Stimulated activated CD8-positive, alpha-beta memory T cell treated with anti-CD3 and anti-CD28 coated beads, Interleukin-7, amount 100 ng/mL, for 1 hour (primary cell): ENCODE measurements at places on chromosomes 4 and X.

- DNase-seq: no peak
Observed at GRCh38 chr4:15378062-15378461, 49.8 kb upstream of the C1QTNF7 start.

GRCh38 chr4:128471576-128471975 lies 184.0 kb upstream of the PGRMC2 start:
- DNase-seq: no peak

DNA sequence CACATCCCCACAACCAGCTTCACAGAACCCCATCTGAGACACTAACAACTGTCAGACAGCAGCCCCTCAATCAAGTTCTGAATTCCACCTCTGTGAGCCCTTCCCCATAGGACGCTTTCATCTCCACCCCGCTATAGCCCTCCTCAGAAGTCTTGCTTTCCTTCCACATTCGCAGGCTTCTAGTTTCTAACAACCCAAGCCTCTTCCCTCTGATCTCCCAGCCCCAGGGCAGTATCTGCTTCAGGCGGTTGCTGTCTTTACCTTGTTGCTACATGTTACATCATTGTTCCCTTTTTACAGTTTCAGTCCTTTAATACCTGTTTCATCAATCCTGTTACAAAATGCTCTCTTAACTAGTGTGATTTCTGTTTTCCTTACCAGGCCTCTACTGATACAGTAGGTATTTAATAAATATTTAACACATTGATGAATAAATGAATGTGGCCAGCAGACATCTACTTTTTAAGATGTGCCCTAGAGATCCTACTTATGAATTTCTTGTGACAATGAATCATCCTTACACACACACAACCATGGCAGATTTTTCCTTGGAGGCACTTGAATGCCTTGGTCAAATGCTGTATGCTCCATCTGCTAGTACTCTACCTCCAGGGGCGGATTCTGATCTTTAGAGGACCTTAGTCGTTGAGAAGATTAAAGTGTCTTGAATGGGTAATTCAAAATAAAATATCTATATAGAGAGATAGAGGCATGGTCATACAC lies 164.7 kb upstream of the SLIT2 start:
- no peak for DNase-seq

GRCh38 chr4:94341481-94342370 lies 910 bp downstream of the HPGDS start:
- no peak for DNase-seq

GRCh38 chrX:104335756-104336155 lies 81.0 kb upstream of the ESX1 start:
- DNase-seq: no peak

DNA sequence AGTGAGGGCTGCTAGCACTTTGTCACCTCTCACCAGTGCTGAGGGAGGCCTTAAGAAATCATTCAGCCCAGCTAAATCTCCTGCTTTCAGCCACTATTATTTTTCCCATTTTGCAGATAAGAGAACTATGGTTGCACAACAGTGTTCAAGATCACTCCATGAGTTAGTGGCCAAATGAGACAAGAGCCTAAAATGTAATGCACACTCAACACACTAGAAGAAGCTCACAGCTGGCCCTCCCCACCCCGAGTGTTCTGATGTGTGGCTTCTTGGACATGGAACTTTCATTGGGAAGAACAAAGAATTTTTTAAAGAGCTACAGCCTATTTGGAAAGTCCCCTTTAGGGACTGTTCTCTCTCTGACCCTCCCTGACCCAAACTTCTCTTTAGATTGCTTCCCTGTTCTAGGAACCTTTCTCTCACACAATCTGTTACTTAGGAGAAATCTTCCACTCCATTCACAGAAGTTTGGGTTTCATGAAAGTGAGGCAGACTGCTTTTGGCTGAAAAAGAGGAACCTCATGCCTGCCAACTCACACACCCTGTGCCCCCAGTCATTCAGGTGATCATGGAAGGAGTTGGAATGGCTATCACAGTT lies 44.0 kb upstream of the CT47C1 start:
- DNase-seq: no peak

GRCh38 chr4:11624370-11624769 lies 195.7 kb upstream of the HS3ST1 start:
- no peak for DNase-seq

GRCh38 chr4:25113915-25114904 lies 46.0 kb downstream of the SEPSECS start:
- no peak for DNase-seq

DNA sequence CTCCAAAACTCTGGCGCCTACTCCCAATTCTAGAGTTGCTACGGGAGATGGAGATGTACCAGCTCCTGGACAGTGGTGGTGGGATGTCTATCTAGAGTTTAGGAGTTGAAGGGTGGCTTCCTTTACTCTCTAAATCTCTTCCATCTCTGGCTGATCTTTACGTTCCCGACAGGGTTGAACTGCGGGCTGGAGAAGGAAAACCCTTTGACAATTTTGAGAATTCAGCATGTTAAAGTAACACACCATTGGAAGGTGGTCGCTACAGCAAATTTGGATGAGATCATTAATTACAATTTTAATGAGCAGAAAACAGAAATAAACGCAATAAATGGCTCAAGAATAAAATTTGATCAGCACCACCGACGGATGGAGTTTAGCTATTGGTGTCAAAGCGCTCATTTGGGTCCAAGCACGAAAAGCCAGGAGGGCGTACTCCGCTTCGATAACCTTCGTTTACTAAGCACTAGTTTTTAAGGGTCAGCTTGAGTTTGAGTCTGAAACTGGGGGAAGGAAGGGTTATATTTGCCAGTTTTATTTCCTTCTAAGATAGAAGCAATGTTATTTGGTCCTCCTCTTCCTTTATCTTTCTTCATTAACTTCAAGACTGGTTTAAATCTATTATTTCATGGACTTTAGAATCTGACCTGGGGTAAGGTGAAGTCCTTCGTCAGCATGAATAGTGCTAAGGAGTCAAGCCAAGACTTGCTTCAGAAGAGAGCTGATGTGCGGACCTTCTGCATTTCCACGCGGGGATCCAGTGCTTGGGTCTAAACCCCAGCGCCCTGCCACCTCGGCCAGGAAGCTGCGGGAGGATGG lies 1.5 kb upstream of the NKX6-1 start:
- DNase-seq: no peak

GRCh38 chrX:148448686-148449085 lies 51.7 kb upstream of the AFF2 start:
- no peak for DNase-seq

DNA sequence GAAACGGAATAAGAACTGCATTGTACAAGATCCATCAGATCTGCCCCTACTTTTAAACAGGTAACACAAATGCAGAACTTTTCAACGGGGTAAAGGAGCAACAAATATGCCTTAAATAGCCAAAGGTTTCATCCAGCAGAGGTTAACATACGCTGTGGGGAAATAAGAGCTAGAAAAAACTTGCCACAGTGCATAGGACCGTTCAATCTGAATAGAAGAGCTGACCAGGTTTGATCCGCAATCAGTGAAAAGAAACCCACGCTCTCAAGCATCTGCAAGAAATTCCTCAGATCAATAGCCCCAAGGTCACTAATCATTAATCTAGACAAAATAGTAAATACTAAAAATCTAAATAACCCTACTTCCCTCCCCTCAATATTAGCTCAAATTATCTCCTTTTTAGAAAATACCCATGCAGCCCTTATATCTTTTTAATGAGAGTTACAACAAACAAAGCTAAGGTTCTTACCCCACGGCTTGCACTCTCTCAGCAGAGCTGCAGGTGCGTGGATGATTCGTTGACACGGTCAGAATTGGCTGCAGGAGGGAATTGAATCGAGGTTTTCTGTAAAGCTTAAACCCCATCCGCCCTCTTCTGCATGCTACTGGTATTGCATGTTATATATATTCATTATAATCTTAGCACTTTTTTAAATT lies at the start of gene TLR10:
Gene TLR10, minus strand, starts transcription at position 539 of the 657 bp plus-strand sequence. CDS start 7,400 bp downstream, outside the sequence.
- DNase-seq: no peak

GRCh38 chr4:130077275-130077674 lies 981.3 kb downstream of the C4orf33 start:
- DNase-seq: no peak

- no peak for DNase-seq
Observed at GRCh38 chrX:67720344-67720743, 176.5 kb downstream of the AR start.

DNA sequence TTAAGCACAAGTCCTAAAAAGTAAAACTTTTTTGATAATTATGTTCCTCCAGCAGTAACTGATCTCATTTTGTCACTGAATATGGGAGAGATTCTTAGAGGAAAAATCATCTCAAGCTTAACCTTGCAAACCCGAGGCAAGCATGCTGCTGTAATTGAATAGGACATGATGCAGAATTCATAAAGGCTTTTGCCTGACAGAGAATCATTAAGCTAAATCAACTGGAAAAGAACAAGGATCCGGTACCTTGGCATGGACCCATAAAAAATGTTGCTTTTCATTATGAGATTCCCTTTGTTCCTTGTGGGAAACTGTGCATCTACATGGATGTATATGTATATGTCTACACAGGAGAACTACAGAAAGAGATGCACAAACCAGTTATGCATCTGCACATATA lies 149.1 kb downstream of the PAPSS1 start:
- no peak for DNase-seq

GRCh38 chrX:150167482-150168324 lies 195.4 kb upstream of the MAMLD1 start:
- no peak for DNase-seq
